NCI-H187 (cell line): ENCODE measurements at places on chromosomes 12 and 14.

- no peak for DNase-seq
Measured at GRCh38 chr12:15346488-15346887, 24.2 kb downstream of the PTPRO start.

GRCh38 chr14:41824441-41824840 lies 217.8 kb downstream of the LRFN5 start:
- no peak for DNase-seq

DNA sequence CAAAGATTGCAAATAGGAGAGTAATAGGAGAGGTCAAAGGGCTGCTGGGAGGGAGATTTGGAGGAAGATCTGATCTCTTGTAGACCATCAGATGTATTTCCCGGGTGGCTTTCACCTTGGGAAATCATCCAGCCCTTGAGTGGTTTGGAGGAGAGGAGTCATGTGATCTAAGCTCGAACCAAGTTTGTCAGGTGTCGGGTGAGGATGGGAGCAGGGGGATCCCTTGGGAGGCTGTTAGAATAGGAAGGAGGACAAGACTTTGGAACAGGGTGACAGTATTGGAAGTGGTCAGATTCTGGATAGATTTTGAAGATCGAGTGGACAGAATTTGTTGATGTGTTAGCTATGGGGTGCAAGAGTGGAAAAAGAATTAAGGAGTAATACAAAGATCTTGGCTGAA lies 46.6 kb downstream of the C12orf75 start:
- no peak for DNase-seq

DNA sequence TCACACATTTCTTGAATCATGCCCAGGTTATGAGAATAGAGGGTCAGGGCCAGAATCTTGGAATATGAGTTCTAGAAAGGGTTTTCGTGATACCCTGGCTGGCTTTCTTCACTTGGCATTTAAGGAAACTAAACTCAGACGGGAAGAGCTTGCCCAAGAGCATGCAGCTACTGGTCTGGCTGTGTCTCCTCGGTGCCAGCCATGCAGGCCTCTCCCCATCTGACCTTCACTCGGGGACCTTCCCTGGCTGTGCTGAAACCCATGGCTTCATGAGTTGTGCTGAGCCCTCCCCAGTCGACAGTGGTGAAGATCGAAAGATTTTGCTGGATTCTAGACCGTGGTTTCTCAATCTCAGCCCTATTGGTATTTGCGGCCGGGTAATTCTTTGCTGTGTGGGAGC lies 38.0 kb downstream of the FOXN3 start:
- DNase-seq: no peak

DNA sequence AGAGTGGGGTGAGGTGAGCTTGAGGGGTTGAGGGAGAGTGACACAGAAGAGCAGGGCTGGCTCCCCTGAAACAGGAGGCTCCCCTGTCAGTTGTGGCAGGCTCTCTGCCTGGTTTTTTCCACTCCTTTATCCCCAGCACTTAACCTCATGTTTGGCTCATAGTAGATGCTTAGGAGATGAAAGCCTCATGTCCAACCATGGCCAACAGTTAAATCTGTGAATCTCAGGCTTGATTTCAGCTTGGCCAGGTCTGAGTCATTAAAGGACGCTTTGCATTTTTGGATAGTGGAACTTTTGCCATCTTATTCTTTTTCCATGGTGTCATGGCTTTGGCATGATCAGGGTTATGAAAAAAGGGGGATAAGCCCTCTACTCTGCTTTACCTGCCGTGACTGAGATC lies 117.2 kb downstream of the CACNA1C start:
- DNase-seq: no peak

DNA sequence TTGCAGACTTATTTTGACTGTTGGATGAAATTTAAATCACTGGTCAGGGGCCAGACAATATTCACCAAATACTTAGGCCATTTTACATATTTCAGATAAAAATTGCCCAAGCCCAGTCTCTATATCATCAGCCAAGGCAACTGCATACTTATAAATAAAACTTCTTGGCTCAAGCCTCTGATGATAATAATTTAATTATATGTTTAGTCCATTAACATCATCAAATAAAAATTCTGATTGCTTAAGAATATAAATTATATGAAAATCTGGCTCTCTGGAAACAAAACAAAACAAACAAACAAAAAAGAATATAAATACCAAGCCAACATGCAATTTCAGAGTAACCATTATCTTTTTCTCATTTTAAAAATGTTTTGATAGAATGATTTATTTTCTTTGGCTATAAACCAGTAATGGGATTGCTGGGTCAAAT lies 165.2 kb downstream of the BTG1 start:
- DNase-seq: no peak

GRCh38 chr14:56115334-56115870 lies 2.8 kb upstream of the PELI2 start:
- no peak for DNase-seq

DNA sequence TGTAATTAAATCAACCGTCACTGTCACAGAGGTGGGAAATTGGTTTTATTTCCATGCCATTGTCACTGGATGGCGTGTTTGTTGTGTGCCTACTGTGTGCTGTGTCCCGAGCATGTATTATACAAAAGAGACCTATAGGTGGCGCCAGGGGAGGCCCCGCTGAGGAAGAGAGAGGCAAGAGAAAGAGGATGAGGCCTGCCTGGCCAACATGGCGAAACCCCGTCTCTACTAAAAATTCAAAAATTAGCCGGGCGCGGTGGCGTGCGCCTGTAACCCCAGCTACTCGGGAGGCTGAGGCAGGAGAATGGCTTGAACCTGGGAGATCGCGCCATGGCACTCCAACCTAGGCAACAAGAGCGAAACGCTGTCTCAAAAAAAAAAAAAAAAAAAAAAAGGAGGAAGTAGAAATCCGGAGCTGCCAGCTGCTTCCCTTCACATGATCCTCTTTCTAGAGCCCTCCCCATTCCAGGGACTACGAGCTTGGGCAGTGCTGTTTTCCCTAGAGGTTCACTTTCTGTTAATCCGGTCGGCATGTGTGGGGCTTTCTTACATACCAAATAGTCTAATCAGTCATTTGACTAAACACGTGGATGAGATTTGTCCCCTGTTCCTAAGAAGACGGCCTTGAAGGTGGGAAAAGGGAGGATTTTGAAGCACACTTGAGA lies 6.4 kb upstream of the CCDC175 start:
- DNase-seq: no peak

DNA sequence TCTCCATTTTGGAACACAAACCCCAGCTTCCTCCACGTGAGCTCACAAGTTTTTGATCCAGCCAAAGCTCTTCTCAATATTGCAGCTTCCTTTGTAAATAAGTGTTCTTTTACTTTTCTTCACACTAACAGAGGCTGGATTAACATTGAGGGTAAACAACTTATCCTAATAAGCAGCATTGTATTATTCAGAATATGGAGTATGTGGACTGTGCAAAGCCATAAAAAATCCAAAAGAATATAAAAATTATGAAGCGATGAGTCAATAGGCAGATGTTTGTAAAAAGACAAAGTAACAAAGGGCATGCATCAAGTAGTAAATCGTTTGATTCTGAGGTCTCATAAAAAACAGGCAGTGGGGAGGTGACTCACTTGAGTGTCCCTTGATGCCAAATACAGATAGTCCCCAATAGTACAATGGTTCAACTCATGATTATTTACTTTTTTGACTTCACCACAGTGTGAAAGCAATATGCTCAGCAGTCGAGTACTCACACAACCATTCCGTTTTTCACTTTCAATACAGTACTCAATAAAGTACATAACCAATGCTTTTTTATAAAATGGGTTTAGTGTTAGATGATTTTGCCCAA lies 23.1 kb upstream of the KCNK10 start:
- DNase-seq: no peak

- DNase-seq: no peak
Measured at GRCh38 chr12:12636641-12637040, 25.0 kb downstream of the CREBL2 start.

- DNase-seq: no peak
Measured at GRCh38 chr12:1590221-1590979, 4.0 kb downstream of the FBXL14 start.

DNA sequence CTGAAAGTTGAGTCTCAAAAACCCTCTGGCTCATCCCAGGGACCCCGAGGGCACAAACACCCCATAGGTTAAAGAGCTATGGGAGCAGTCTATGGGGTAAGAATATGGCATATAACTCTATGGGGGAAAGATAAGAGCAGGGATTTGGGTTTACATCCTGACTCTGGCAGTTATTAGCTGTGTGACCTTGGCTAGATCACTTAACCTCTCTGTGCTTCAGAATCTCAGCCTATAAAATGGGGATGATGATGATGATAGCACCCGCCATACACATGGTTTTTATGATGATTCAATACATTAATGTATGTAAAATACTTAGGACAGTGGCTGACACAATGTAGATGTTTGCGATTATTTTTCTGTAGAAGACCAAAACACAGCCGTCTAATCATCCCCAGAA lies 26.2 kb downstream of the IRF2BPL start:
- DNase-seq: no peak

- no peak for DNase-seq
Measured at GRCh38 chr12:54010053-54010971, 1.5 kb downstream of the HOXC8 start.

DNA sequence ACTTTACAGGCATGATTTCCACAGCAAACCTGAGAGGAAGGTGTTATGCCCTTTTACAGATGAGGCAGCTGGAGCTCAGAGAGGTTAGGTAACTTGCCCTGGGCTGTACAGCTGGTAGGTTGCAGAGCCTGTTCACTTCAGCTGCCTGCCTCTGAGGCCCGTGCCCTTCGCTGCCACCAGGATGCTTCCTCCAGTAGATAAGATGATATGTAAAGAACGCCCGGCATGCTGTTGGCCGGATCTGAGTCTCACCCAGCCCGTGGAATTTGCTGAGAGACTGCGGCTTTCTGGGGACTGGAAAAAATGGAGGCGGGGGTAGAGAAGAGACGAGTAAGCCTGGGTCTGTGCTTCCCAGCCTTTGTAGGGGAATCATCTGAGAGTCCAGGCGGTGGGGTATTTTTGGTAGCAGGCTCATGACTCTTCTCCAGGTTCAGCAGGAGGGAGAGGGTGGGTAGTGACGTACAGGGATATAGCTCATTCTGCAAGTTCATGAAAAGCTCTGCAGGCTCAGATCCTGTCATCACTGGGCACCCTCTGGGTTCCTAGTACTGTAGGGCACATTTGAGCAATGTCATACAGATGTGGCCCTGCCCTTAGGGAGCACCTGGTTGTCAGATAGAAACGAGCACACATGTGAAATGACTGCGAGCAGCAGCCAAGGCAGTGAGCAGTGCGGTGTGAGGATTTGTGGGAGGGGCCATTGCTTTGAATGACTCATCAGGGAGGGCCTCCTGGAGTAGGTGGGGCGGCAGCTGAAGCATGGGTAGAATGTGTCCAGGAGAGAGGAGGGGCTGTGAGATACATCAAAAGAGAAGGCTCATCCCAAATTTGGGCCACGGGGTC lies 159.4 kb downstream of the TSPAN9 start:
- no peak for DNase-seq

DNA sequence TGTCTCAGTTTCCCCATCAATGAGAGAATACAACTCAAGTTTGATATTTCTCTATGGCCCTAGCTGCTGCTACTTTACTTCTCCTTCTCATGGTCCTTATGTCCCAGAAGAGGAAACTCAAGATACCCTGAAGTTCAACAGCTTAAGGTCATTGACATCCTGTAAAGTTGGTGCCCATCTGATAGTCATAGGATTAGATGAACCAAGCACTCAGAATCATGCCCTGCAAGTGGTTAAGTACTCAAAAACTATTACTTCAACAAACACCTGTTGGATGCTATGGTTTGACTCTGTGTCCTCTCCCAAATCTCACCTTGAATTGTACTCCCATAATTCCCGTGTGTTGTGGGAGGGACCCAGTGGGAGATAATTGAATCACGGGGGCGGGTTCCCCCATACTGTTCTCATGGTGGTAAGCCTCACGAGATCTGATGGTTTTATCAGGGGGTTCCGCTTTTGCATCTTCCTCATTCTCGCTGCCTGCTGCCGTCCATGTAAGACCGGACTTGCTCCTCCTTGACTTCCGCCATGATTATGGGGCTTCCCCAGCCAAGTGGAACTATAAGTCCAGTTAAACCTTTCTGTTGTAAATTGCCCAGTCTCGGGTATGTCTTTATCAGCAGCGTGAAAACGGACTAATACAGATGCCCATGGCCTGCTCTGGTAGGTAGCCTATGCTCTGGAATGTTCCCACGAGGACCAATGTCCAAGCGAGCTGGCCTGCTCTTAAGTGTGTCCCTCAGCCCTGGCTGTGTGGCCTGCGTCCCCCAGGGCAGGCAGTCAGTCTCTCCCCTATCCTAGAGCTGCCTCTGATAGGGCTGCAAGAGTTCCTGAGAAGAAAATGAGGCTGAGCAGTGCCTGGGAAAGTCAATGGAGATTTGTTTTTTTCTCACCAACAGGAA lies 18.1 kb downstream of the CAMKK2 start:
- no peak for DNase-seq
